ENCODE measurements at places on chromosomes 16 and 17.

DNA sequence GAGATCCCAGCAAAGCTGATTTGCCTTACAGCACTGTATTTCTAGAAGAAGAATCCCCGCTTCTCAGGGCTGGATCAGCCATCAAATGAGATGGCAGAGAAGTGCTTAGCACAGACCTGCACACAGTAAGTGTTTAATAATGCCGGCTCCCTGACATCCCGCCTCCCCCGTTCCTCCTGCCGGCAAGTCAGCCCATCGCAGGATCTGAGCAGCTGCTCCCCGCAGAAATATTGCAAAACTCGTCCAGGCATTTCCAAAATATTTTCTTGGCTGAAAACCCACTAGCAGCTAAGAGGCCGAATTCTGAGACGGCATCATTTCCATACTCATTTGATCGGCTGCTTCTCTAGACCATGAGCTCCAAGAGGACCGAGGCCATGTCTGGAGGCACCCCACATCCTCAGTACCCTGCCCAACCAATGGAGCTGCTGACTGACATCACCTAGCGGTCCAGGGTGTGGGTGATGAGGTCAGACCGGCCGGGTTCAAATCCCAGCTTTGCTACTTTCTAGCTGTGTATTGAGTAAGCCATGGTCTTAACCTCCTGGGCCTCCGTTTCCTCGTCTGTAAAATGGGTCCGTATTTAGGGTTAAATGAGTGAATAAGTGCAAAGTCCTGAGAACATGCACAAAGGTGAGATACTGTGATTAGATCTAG, 251.5 kb downstream of the KATNIP start:
- no peak for DNase-seq

DNA sequence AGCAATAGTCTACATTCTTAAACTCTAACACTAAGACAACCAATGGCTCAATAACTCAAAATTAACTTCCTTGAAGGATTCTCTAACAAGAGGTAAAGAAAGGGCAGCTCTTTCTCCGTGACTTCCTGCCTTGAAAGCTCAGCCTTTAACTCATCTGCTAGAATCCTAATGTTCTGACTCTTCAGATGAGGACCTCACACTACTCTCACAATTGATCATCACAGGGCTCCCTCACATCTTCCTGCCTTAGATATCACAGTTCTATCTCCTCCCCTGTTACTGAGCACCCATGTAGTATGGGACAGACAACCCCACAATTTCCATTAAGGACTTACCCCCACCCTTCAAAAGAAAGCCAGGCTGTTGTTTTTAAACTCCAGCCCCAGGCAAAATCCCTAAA, 33.5 kb downstream of the SMURF2 start:
- no peak for DNase-seq

- DNase-seq = no peak
Observed at GRCh38 chr16:74800216-74800871, 25.7 kb upstream of the FA2H start.

DNA sequence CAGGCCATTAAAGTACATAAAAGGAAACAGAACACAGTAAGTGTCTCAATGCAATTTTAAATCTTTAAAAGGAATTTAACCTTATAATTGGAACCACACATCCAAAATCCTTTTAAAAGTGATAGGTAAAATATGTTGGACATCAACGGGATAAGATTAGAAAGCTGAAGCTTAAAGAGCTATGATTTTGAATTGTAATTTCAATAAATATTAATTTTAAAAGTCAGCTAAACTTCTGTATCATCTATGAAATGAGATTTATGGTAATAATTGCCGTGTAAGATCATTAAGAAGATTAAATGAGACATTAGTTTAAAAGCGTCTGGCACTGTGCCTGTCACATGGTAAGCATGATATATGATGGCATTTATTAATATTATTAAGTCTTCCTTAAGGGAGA, 31.3 kb downstream of the CCDC42 start:
- no peak for DNase-seq

GRCh38 chr17:45248132-45248957, 13.5 kb downstream of the SPATA32 start:
- DNase-seq = peak; percentile 62

- DNase-seq = no peak
Observed at GRCh38 chr17:39996162-39996561, 15.6 kb downstream of the PSMD3 start.

DNA sequence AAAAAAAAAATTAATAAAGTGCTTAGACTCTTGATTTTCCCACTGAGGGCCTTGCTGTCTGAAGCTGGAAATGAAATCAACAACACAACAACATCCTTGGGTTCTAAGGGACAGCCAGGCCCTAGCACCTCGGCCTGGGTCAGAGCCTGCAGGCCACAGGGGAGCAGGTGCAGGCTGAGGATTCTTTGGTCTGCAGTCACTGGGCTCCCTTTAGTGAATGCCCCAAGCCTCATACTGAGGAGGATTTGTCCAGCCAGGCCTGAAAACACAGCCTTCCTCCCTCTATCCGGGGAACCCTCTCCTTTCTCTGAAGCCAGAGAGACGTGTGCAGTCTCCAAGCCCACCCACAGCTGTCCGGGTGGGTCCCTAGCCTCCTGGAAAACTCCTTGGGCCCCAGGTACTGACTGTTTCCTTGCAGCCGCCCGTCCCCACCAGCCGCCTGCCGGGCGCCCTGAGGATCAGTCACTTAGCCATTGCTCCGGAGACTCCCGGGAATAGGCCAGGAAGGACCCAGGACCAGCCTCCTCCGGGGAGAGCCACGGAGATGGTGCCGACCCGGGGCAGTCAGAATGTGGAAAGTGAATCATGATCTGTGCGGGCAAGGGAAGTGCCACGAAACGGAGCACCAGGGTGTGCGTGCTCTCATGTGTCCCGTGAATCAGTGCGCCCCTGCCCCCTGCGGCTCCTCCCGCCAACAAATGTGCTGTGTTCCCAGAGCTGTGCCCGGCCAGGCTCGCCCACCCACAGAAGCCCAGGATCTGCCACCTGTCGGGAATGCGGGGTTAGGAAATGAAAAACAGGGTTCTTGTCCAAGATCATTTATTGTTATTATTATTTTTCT, 91.0 kb downstream of the RTN4RL1 start:
- no peak for DNase-seq

DNA sequence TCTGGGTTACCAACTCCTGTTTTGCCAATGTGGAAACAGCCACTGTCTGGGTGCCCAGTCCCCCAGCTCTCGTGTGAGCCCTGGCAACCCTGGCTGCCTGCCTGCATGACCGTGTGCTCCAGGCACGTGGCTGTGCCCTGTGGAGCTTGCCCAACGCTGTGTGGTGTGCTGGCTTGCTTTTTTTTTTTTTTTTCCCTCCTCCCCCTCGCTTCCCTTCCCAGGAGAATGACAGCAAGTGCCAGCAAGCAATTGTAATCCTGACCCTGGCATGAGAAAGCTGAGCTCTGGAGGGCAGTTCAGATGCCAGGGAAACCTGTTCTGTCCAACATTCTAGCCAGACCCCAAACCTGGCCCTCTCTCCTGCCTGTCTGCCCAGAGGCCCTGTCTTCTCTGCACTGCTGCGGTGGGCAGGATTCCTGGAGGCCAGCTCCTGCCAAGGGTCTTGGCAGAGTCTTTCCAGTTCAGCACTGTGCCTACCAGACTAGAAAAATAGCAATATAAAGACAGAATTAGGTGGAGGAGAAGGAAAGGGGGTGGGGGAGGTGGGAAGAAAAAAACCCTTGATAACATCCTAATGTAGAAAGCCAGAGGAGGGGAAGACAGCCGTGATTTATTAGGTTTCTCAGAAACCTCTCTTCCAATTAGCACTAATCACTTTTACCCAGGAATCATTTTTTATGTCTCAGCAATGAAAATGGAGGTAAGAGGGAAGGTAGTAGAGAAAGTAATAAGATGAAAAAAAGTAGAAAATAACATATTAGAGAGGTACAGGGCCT, 9.0 kb downstream of the HLF start:
- no peak for DNase-seq

- no peak for DNase-seq
Observed at GRCh38 chr16:15876503-15876902, 11.9 kb downstream of the CEP20 start.

GRCh38 chr16:17776888-17777287, 306.1 kb upstream of the XYLT1 start:
- no peak for DNase-seq

DNA sequence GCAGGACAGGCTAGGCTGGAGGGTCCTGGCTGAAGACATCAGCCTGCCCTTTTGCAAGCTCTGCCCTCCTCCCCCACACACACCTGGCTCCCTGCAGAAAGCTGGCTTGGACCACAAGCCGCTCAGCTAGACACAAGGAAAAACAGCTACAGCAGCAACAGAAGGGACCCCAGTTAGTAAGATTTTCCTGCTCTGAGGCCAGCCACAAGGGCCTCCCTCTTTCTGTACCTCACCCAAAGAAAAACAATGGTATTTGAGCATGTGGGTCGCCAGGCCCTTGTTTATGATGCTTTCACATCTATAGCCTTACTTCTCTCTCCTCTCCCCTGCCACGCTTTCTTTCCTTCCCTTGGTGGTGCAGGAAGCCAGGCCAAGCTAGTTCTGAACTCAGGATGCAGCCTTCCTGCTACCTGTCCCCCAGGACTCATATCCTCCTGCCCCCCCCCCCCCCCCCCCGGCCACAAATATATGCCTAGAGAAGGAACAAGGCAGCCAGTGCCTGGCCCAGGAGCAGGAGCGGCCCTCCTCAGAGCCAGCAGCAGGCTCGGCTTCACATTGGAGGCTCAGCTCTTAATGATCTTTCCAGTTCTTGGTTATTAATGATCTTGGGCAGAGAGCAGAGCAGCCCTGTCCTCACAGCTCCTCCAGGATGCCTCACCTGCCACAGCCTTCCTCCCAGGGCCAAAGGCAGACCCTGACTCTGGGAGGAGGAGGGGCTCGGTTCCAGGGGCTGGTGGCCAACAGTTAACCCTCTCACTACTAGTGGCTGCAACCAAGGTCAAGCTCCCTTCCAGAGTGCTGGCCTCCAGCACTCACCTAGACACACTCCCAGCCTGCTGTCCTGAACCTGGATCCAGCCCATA, 19.5 kb downstream of the GRIN2C start:
- no peak for DNase-seq

DNA sequence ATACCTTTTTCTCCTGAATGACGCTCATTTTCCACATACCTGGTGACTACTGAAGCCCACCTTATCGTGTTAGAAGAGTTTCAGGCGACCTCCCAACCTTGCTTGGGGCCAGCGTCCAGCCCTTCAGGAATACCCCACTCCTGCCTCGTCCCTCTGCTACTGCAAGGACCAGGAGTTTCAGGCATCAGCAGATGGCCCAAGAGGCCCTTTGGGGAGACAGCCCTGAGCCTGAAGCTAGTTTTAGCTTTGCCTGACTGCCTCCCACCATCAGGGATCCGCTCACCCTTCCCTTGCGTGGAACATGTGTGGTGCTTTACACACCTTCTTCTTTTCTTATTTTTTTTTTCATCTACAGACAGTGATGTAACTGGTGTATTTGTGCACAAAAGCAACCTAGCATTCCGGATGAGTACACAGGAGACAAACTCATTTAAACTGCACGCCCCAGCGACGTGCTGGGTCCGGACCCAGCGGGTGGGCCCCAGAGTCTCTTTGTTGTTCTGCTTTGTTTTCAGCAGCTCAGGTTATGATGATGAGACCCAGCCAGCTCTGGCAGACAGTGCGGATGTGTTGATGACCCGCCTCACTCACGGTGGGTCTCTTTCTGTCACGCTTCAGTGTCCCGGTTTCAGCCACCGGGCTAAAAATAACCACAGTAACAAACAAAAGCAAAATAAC, 242.4 kb downstream of the C16orf95 start:
- no peak for DNase-seq

DNA sequence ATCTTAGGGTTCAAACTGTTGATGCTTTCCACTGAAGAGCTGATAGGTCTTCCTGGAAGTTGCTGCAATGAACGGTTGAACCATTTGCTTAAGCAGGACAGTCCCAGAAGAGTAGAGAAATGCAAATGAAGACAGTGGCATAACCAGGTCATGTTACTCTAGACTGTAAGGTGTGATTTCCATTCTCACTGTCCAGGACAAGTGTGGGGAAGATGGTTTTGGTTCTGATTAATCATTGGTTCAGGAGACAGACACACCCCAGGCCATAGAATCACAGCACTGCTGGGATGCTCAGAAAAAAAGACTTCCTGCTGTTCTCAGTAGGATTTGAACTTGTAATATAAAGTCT, 34.8 kb upstream of the XYLT2 start:
- no peak for DNase-seq

DNA sequence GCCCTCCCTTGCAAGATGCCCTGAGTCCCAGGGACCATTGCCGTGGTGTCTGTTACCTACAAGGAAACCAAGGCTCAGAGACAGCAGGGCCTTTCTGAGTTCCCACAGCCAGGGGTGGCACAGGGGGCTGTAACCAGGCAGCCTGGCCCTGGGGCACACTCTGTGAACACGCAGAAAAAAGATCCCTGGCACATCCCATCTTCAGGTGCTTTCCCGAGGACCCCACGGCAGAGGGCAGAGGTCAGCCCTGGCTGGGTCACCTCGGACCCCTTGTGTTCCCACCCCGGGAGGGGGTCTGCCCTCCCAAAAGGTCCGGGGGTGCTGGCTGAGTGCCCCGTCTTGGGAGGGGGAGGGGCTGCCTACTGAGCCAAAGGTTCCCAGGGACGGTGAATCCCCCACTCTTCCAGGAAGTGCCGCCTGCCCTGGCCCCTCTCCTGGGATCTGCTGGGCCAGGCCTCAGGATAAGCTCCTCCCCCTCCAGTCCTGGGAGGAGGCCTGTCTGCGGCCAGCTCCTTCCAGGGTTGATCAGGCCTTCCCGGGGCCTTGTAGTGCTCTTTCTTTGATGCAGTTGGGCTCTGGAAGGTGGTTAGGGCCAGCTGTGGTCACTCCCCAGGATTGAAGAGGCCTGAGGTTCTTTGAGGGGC, 8.1 kb downstream of the GLIS2 start:
- no peak for DNase-seq

- no peak for DNase-seq
Observed at GRCh38 chr17:13953841-13954240, 115.5 kb upstream of the COX10 start.

- peak; percentile 69 for DNase-seq
Observed at GRCh38 chr17:27545562-27546229, 85.3 kb upstream of the LGALS9 start.

DNA sequence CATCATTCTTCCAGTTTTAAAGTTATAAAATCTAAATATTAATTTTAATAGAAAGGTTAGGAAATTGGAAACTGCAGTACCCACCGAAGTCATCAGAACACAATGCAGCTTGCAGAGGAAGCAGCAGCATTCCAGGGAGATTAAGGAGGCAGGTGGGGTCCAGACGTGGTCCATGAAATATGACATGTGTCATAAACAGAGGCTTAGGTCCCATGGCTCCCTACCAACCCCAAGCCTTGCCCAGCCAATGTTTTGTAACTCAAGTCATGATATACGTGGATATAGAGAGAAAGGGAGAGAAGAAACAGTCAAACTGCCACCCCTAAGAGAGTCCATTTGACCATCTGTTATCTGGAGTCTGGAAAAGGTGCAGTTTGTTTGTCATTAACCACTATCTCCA, 670.0 kb downstream of the TOX3 start:
- DNase-seq = no peak

GRCh38 chr16:30356401-30357084, 1.4 kb upstream of the CD2BP2 start:
- peak; percentile 22 for DNase-seq

GRCh38 chr17:38852771-38853291, 690 bp downstream of the RPL23 start:
- DNase-seq = no peak

GRCh38 chr17:77317091-77317750, 176.5 kb downstream of the SEC14L1 start:
- no peak for DNase-seq

Measured in DMS79 (cell line).